ENCODE measurements at places on chromosomes 1 and 21.

GRCh38 chr1:5343256-5344020 is 648.8 kb downstream of the NPHP4 start:
- no peak for DNase-seq

DNA sequence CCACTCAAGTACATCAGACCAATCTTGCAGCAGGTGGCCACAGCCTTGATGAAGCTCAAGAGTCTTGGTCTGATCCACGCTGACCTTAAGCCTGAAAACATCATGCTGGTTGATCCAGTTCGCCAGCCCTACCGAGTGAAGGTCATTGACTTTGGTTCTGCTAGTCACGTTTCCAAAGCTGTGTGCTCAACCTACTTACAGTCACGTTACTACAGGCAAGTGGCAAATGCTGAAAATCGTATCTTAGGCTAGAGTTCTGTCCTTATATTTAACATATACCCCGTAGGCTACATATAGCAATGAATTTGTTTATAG is 12.1 kb downstream of the HIPK1 start:
- no peak for DNase-seq

- DNase-seq: no peak
Observed at GRCh38 chr1:98304888-98305287, 356.6 kb upstream of the SNX7 start.

GRCh38 chr1:73770109-73770905 is 427.7 kb downstream of the LRRIQ3 start:
- DNase-seq: no peak

Measured in pons (tissue), 1 donor.